ENCODE measurements at places on chromosomes 1 and 21.
A peak's percentile ranks its signal among the peaks of the same experiment; 100 is the strongest.

- no peak for DNase-seq
These were observed 31.1 kb downstream of the RAB3GAP2 start for GRCh38 chr1:220241072-220241663.

- no peak for DNase-seq
These were observed 109.4 kb downstream of the GIPC2 start for GRCh38 chr1:78155121-78155520.

- no peak for DNase-seq
These were observed 15.3 kb downstream of the ACOT7 start for GRCh38 chr1:6378096-6378746.

DNA sequence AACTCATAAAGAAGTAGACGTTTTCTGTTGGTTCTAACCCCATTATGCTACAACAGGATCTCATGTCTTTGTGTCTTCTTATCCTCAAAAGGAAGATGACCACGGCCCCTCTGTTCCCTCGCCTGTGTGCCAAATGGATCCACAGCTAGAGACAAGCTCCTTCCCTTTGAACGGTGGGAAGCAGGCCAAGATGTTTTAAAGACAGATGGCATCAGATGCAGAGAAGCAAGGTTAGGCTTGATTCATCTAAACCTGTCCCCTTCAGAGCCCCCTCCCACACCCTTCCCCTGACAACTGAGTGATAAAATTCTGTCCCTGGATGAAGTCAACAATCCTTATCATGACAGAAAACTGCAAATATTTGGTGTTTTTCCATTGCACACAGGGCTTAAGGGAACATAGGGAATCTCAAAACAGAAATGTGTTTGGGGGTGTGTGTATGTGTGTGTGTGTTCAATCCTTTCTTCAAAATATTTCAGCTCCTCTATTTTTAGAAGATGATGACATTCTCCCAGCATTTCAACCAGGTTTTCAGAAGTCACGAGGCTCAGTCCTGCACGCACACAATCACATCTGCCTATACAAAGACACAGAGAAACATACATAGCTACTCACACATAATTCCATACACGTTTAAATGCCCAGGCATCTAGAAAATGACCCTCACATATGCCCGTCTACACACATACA lies 27.8 kb upstream of the FMOD start:
- DNase-seq, result no peak

- no peak for DNase-seq
These were observed 154.1 kb downstream of the HIVEP3 start for GRCh38 chr1:41764656-41765055.

DNA sequence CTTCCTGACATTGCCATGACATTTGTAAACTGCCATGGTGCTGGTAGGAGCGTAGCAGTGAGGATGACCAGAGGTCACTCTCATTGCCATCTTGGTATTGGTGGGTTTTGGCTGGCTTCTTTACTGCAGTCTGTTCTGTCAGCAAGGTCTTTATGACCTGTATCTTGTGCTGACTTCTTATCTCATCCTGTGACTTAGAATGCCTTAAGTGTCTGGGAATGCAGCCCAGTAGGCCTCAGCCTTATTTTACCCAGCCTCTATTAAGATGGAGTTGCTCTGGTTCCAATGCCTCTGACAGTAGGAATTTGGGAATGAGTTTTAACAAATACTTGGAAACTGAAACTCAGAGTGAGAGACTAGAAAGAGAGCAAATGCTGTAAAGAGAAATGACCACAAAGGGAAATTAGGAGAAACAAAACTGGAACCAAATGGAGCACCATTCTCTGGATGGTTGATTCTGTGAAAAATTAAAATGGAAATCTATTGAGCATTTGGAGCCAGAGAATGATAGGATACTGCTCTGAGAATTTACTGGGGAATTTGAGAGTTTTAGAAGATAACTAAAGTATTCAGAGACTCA lies 50.1 kb upstream of the RHOU start:
- no peak for DNase-seq

DNA sequence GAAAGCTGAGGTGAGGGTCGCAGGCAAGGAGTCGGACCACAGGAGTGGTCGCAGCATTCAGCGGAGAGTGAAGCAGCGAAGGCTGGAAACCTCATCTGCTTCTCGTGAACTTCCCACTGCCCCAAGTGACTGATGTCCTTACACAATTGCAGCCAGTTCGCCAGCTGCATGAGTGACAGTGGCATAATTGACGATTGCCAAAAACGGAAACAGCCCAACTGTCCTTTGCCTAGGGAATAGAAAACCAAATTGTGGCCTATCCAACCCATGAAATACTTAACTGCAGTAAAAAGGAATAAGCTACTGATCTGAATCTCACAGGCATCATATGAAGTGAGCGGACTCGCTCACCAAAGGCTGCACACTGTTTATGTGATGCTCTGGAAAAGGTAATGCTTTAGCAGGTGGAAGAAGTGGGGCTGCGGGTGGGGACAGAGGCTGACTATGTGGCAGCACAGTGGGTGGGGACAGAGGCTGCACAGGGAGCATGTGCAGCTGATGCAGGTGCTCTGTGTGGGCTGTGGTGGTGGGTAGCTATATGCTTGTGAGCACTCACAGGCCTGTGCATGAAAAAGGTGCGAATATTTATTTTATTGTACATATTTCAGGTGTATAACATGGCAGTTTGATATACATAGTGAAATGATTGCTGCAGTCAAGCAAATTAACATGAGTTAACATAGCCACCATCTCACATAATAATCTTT lies 4.2 kb upstream of the NLRP3 start:
- DNase-seq, result no peak

- no peak for DNase-seq
These were observed 41.9 kb downstream of the NEK2 start for GRCh38 chr1:211633524-211633846.

DNA sequence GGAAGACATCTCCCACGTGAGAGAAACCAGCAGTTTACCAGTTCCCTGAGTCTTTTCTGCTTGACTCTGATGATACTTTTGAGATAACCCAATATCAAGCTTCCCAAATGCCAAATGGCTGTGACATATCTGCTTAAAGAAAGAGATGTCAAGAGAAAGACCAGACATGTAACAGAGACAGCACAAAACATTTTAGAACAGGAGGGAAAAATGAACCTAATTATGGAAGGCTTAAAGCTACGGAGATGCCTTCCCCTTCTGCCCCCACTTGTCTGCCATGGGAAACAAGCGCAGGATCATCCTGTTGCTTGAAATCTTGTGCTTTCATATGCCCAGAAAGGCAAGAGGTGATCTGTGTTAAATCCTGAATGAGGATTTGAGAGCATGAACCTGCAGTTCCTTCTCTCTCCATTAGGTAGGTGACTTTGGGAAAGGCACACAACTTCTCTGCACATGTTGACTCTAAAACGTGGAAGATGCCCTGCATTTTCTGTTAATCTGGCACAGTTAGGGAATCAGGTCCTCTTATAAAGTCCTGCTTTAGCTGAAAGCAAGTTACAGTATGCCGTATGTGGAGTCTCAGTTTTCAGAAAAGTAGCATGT lies 46.7 kb upstream of the MTR start:
- no peak for DNase-seq

- no peak for DNase-seq
These were observed 142.8 kb downstream of the ATG4C start for GRCh38 chr1:62926681-62927252.

- no peak for DNase-seq
These were observed 16.9 kb downstream of the MATN1 start for GRCh38 chr1:30706528-30706927.

- no peak for DNase-seq
These were observed 4.4 kb upstream of the FMO2 start for GRCh38 chr1:171180670-171181069.

GRCh38 chr1:232684371-232685105 lies 54.6 kb upstream of the SIPA1L2 start:
- no peak for DNase-seq

- no peak for DNase-seq
These were observed 25.1 kb downstream of the SHCBP1L start for GRCh38 chr1:182927693-182928433.

GRCh38 chr1:117814856-117815797 lies 114.3 kb downstream of the GDAP2 start:
- no peak for DNase-seq

- DNase-seq, result no peak
These were observed 16.6 kb upstream of the GSTM4 start for GRCh38 chr1:109639063-109639840.

DNA sequence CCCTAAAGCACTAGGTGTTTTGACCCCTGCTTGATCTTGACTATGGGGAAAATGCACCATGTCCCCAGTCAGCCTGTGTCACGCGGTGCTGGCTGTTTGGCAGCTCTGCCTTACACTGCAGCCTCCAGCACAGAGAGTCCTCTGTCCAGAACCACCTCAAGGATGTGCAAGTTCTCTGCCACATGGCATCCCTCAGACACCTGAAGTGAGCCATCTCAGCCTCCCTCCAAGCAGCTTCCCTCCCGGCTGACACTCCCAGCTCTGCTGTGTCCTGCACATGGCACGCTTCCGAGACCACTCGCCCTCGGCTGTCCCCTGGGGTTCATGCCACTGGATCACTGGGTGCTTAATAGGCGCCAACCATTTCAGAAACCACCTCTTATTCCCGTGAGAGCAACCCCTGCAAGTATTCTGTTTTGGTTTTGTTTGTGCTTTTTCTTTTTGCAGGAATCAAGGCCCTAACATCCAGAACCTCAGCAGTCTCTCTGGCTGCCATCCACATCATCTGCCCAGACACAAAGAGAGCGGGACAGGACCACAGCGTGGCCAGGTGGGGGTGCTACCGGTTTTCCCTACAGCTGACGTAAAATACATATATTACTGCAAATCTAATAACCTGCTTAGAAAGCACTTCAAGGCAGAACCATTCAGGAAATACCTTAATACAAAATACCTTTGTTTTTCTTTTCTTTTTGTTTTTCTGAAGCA lies 45.7 kb downstream of the CAPZB start:
- no peak for DNase-seq

GRCh38 chr1:20265250-20265649 lies 25.4 kb upstream of the VWA5B1 start:
- DNase-seq, result no peak

DNA sequence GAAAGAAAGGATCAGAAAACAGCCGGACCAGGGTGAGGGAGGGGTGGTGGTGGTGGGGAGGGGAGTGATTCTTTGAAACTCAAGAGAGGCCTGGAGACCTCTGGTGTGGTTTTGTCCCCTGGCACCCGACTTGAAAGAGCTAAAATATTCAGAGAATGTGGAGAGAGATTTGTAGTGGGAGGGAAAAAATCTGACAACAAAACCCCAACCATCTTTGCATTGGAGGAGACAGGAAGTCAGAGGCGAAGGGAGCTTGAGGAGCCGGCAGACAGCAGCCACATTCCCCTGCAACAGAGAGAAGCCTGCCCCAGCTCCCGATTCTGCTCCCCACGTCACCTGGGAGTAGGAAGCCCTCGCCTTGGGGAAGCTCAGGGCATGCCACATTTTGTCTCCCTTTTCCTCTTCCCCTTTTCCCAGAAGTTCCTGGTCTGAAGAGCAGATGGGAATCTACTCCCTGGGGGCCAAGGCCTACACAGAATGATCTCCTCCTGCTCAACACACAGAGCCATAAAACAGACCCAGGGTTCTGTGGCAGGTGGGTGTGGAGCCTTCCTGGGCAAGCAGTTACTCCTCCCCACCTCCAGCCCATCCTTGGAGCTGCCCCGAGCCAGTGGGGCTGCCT lies 84.9 kb downstream of the ITPKB start:
- no peak for DNase-seq

DNA sequence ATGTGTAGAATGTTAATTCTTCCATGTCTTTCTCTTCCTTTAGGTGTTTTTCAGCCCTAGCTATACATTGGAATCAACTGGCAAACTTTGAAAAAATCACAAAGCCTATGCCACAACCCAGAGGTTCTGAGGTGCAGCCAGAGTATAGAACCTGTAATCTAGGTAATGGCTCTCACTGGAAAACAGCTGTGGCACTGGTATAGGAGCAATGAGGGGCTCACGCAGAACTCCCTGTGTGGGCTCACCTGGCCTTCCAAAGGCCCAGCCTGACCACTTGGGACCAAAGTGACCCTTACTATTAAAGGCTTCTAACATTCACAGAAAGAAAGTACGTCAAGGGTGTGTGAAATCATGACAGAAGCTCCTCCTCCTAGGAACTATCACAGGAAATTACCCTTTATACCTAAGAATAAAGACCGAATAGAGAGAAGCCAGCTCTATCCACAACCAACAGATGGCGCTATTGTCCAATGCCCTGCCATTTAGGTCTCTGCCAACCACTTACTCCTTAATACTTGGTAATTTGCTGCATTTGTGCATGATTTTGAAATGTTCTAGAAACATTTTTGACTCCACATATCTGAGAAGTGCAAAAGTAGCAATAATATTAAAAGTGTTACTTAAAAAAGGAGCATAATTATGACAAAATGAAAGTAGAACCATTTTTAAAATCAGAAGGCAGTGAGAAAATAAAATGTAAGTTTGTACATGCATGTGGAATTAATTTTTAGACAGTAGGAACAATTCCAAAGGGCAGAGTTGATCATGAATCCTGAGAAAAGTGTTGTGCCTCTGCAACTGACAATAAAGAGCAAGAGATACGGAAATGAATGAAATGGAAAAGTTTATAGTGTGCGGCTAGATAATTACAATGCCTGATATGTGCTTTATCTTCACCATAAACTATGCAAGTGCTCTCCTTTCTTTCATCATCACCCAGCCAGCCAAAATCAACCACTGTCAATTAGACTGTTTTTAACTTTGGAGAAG lies 93.1 kb upstream of the HAO2 start:
- DNase-seq, result peak; percentile 9

GRCh38 chr1:83418558-83418957 lies 580.4 kb downstream of the TTLL7 start:
- no peak for DNase-seq

GRCh38 chr21:41207401-41208375 lies 39.7 kb downstream of the BACE2 start:
- DNase-seq, result no peak

- DNase-seq, result no peak
These were observed 106.7 kb downstream of the SETD4 start for GRCh38 chr21:35953597-35953996.

DNA sequence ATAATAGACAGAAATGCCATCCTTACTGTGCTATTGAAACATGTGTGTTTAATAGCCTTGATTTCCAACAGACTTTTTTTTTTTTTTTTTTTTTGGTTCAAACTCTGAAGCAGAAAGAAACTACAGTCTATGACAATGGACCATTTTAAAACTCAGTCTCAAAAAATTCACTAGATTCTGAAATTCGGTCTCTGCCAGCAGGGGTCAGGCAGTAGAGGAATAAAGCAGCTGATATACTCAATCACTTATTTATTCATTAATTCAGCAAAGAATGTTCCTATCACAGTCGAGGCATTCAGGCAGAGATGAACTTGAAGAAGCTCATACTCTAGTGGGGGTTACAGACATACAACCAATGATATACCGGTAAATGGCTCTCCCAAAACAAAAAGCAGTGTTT lies 260.9 kb upstream of the DMRTA2 start:
- no peak for DNase-seq

DNA sequence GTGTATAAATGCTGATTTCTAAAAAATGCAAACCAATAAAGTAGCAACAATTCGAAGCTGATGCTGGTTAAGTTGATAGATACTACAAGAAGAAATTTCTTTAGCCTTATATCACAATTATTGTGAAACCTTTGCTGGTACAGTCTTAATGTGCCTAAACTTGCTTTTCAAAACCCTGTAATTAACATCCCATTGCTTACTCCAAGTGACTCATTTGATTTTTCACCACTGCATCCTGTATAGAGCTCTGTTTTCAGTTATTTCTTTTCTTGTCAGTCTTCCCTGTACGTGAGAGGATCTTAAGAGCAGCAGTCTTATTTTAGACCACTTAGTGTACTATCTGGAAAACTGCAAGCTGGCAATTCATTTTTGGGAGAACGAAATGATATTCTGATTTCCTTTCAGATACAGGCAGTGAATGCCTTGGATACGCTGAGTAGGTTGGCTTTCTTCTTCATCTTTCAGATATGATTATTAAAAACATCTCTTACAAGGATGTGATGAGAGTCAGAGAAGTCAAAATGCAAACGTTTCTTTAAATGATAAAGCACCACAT lies 210.3 kb downstream of the KCTD3 start:
- DNase-seq, result no peak
